ENCODE measurements at places on chromosomes 2 and 18.

- DNase-seq: no peak
Measured at GRCh38 chr2:194327196-194327888, 1329.7 kb upstream of the SLC39A10 start.

DNA sequence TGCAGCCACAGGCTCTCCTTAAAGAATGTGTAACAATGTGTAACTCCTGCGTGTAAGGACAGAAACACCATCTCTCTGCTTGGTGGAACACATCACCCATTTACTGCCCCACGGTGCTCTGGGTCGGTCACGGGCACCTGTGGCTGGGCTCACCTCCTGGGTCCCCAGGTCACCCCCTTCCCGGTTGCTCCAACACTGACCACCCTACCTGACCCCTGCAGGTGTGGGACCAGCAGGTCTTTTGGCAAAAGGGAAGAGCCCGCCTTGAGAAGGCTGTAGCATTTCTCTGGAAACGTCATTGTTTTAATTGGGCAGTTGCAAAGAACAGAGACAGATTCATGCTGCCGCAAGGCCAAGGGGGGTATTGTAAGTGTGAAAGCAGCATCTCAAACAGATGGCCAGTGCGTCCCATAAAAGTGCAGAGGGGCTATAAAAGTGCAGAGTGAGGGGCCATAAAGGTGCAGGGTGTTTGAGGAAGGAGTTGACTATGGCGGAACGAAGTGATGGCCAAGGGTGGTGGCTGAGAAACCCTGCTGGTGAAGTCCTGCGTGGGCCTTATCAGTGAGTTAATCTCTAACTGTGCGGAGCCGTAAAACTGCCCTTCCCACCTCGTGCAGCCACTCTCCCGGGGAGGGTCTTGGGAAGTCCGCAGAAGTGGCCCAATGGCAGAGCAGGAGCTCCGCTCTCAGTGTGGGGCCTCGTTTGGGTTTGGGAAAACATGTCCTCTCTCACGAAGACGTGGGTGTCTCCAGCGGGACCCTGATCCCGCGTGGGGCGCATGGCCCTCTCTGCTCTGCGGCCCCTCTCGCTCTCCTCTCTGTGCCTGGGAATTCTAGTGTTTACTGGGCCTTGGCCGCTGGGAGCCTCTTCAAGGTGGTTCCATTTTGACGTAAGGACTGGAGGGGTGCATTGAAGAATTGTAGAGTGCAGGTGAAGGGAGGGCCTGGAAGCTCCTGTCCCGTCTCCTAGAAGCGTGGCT, 13.7 kb upstream of the NEU4 start:
- DNase-seq: no peak

GRCh38 chr18:68484241-68484640, 230.7 kb downstream of the TMX3 start:
- DNase-seq: no peak

DNA sequence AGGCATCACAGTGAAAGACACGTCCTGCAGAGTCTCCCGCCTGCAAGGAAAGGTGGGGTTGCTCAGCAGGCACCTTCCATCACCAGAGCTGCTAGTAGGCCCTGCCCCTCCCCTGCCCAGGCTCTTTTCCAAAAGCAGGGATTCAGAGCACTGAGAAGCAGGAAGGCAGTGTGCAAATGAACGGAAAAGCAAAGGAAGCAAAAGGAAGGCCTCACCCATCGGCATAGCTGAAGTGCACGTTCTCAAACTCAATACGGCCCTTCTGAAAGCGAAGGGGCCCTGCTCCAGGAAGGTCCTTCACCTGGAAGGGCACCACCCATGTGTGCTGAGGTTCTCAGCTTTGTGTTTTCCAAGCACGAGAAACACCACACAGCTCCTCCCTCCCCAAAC, 5.7 kb downstream of the ABCB6 start:
- no peak for DNase-seq

- no peak for DNase-seq
Measured at GRCh38 chr18:22032392-22032961, 136.9 kb upstream of the GATA6 start.

GRCh38 chr18:74918276-74918790, 290.6 kb downstream of the PTGR3 start:
- no peak for DNase-seq

GRCh38 chr2:205771031-205771430, 88.7 kb downstream of the NRP2 start:
- DNase-seq: no peak

DNA sequence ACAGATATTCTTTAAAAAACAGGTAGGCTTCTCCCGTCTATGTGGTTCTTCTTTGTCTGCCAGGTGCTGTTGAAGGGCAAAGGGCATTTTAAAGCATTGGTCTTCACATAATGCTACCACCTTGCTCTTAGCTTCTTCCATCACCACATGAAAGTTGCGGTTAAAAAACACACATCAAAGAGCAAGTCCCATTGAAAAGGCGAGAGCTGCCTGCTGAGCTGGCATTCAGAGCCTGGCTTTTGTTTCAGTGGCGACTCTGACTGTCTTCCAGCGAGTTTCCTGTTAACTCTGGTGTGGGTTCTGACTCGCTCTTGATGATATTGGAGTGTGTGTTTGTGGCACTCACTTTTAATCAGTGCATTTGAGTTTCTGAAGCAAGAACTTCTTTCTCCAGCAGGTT, 624.9 kb upstream of the FANCL start:
- DNase-seq: no peak

- DNase-seq: no peak
Measured at GRCh38 chr2:195468771-195469170, 188.3 kb upstream of the SLC39A10 start.

DNA sequence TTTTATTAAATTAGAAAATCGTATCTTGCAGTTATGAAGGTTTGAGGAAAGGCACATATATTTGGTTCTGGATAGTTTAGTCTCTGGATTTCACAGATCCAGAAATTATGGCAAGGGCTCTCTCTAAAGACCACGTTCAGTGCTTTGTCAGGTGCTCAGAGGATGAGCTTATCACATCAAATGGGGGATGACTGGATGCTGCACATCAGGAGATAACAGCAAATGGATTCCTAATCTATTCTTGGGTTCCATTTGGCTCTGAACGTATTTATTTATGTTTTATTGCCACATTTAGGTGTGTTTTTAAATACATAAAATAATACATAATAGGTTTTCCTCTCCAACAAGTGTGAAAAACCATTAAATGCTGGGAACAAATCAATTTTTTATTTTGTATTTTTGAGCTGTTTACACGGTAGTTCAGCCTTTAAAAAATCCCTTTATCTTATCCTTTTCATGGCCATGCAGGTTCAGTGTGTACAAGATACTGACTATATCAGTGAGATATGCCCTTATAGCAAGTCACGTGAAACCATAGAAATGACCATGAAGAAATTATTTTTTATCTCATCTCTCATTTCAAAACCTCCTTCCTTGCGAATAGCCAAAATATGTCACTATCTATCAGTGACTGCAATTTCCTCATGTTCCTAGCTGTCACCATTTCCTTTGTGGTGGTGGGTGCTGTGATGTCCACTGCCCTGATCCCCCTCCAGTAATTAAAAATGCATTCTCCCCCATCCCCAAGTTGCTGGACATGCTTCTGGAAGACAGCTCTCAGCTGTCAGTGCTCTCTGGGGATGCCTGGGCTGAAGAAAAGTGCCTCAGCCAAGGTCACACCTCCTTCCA, 25.9 kb upstream of the CXCR4 start:
- no peak for DNase-seq

DNA sequence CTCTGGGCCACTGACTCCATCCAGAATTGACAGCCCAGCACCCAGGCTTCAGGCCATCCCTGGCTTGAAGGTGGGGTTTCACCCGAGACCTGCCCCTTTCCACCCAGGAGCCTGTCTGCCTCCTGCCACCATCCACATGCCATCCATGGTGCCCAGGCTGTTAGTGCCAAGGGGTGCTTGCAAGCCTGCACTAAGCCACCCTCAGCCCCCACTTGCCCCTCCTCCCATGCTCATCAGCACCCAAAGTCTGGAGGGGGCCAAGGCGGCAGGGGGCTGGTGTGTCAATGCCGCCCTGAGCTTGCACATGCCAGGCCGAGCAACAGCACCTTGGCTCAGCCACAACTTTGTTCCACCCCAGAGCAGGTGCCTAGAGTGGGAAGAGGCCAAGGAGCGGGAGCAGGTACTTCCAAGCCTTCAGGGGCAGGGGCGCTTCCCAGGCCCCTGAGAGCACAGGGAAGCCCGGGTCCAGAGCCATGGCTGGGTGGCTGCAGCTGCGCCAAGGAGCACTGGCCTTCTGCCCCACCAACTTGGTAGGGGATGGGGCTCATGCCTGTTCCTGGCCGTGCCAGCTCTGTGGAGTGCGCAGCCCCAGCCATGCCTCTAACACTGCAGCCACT, 12.0 kb downstream of the SRD5A2 start:
- DNase-seq: no peak

- DNase-seq: no peak
Measured at GRCh38 chr18:55227771-55228170, 268.5 kb upstream of the CCDC68 start.

DNA sequence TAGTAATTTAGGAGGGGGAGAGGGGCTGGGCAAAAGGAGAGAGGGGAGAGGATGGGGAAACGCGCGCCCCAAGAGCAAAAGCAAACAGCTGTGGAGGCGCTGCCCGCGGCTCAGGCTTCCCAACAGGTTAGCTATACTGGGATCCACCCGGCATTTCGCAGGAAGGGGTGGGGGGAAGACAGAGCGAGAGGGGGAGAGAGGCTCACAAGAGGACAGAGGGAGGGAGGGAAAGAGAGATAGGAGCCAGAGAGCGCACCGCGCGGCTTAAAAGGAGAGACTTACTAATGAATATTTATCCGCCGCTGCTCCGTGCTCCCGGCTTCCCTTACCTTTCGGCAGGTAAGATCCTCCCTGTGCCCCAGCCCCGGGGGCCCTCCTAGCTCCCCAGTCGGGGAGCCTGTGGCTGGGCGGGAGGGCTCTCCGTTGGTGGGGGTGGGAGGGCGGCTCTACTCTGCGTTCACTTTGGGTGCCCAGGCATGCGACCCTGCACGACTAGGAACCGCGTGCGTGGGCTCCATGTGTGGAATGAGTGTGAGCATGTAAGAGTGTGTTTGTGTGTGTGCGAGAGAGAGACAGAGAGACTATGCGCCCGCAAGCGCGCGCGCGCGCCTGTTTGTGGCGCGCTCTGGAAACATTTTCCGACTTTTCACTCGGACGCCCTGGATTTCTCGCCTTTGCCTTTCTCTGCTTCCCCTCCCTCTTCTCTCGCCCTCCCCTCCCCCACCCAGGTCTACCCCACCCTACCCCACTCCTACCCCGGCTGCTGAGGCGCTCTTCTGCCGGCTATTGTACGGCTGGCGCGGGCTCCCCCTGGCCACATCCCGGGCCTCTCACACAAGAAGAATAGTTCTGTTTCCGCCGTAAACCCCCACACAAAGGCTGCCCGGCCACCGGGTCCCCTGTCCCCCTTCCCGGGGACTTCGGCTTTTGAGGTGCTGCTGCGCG, 7.2 kb upstream of the SIX3 start:
- DNase-seq: no peak

DNA sequence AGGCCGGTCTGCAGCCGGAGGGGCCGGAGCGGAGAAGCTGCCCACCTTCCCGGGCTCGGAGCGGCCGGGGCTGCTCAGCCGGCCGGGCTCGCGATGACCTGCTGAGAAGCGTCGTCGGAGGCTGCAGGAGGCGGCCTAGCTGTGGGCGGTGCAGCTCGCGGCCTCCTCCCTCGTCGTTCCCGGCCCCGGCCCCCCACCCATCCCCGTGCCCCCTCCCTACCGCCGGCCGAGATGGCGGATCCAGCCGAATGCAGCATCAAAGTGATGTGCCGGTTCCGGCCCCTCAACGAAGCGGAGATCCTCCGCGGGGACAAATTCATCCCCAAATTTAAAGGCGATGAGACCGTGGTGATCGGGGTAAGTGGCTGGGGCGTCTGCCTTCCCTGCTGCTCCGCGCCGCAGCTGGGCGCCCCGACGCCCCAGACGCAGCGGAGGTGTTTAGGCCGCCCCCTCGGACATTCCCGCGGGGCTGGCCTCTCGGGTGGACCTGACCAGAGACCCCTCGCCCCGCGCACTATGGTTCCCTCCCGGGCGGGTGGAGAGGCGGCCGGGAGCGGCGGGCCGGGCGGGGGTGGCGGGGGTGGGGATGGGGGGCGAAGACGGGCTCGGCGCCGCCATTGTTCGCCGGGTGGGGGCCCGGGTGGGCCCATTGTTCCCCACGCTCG, 492 bp downstream of the KIF5C start:
- no peak for DNase-seq

- DNase-seq: no peak
Measured at GRCh38 chr18:58512648-58513588, 116.0 kb downstream of the ALPK2 start.

DNA sequence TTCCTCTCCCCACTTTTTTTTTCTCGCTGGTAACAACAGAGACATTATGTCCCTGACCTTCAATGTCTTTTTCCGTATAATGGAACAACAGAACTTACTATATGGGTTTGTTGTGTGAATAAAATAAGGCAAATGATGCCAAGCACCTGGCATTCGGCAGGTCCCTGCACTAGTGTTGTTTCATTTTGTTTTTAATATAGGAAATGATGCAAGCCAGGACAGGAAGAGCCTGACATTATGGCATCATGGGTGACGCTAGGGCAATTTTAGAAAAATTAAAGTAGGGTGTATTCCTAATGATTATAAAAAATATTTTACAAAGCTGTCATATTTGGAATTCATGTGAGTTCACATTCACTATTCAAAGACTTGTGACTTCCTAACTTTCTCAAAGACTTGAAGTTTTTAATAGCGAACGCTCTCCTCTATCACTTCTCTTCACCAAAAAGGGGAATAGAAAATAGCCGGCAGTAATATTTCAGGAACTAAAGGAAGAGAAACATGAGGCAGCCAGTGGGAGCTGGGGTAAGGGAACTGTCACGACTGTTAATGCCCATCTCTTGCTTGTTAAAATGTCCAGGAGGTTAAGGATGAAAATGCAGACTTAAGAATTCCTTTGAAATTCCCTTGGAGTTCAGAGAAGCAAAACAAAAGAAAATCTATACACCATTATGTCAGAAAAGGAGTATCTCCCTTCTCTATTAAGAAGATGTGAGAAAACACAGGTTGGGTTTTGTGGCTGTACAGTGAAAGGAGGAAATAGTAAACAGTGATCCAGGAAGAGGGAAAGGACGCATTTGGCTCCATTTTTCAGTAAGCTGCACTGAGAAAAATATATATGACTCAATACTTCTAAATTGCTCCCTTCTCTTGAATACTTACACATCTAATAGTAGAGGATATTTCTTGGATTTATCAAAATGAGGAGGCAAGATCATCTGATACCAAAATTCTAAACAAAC, 60.2 kb downstream of the DPP4 start:
- DNase-seq: no peak

GRCh38 chr2:207974216-207974605, 51.1 kb downstream of the PLEKHM3 start:
- no peak for DNase-seq

DNA sequence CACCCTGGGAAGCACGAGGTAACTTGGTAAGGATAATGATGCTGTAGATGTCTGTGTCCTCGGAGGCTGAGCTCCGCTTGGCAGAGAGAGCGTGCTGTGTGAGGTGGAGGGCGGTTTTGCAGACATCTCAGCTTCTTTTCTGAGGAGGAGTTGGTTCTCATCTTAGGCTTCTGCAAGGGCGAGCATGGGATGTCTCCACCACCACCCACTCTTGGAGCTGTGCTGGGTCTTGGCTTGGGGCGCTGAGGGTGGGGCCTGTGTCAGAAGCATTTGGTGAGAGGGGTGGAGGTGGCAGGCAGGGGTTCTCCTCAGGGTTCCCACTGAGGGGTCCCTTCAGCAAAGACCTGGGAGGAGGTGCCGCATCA, 9.2 kb downstream of the OXER1 start:
- no peak for DNase-seq

- DNase-seq: no peak
Measured at GRCh38 chr18:80105369-80106167, 3.5 kb upstream of the ADNP2 start.

GRCh38 chr18:42813570-42813969, 301.9 kb downstream of the RIT2 start:
- DNase-seq: no peak

- DNase-seq: no peak
Measured at GRCh38 chr2:667332-667999, 9.7 kb downstream of the TMEM18 start.

Data from left cardiac atrium (tissue), 4 donors.